GM04504 (cell line): ENCODE measurements at places on chromosomes 7 and 10.

- DNase-seq = no peak
Measured at GRCh38 chr7:141276031-141276430, 202.2 kb downstream of the TMEM178B start.

DNA sequence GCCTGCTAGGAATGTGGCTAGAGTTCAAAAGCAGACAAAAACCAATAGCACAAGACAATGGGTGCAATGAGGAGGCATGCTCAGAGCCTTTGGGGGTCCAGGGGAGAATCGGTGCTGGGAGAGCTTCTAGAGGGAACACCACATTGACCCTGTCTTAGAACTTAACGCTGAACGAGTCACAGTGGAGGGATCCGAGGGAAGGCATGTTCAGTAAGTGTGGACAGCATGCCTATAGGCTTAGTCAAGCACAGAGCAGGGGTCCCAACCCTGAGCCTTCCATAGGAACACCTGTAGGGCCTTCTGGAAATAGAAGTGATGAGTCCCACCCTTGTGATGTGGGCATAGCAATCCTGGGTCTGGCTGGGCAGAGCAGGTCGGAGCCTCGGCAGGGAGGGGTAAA, 148.7 kb downstream of the PKD1L1 start:
- no peak for DNase-seq

GRCh38 chr7:23373151-23374004, 74.2 kb downstream of the MALSU1 start:
- DNase-seq = no peak

DNA sequence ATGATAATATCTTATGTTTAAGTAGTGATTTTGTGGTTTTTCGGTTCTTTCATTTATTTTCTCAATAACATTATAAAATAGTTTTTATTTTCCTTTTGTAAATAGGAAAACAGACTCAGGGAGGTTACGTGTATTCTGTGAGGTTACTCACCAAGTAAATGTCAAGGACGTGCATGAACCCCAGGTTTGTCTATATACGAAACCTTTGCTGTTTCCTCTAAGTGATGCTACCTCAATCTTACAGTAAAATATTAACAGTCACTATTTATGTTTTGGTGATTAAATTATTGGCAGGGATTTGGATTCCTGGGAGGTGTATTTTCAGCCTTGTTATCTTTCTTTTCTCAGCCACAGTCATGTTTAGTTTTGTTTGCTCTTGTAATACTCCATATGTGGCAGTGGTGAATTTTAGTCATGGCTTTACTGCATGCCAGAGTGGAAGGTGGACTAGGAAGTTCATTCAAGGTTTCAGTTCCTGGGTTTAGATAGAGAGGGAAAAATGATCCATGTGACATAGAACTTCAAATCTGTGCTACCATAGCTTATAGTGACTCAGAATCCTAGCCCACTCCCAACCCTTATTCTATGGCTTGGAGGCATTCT, 139.9 kb downstream of the ARL4A start:
- DNase-seq = no peak

GRCh38 chr7:79979437-79979836, 155.2 kb upstream of the GNAI1 start:
- DNase-seq = no peak

DNA sequence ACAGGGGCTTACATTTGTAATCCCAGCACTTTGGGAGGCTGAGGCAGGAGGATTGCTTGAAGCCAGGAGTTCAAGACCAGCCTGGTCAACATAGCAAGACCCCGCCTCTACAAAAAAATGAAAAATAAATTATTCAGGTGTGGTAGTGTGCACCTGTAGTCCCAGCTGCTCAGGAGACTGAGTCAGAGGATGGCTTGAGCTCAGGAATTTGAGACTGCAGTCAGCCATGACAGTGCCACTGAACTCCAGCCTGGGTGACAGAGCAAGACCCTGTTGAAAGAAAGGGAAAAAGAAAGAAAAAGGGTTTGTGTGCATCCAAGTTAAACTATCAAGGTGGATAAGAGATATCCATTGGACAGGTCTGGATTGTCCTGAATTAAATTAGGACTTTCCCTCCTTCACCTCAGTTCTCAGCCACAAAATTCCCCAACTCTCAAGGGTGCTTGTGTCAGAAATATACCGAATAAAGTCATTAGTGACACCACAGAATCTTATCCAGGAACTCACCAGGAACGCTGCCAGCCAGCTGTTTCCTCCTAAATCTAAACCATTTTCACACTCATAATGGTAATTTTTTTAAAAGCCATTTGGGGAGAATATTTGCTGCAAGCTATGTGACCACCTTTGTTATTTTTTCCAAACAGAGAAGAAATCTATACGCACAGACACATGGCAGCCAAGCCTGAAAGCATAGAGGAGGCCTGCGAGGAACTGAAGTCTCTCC, 12.0 kb downstream of the AFAP1L2 start:
- DNase-seq = no peak

- DNase-seq = no peak
Measured at GRCh38 chr7:2711895-2712675, 24.1 kb downstream of the AMZ1 start.

DNA sequence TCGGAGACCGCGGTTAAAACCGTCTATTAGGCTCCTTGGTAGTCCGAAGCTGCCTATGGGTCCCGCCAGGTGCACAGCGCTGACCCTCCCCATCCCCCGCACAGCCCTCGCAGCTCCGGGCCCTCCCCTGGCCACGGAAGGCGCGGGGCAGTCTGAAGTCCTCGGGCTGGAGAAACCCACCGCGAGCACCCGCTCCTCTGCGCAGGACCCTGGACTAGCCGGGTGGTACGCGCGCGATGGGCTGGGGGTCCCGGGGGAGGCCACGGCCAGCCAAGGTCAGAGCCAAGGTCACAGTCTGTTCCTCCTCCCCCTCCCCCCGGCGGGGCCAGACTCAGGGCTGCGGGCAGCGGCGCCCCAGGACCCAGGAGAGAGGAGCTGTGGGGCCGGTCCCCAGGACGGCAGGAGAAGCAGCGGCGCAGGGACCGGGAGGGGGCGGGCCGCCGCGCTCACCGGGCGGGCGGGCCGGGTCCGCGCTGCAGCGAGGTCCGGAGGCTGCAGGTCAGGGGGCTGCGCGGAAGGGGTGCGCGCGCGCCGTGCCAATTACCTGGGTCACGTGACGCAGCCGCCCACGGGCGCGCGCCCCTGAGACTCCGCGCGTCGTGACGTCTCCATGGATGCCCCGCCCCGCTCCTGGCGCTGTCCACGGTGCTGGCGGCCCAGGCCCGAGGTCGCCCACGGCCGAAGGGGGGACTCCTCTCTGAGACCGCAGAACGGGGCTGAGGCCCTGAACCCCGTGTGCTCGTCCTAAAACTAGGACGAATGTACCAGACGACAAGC, at the start of gene OGDHL:
OGDHL (minus strand) TSS at position 535 of the 777 bp plus-strand sequence. CDS start 3,731 bp downstream, outside the sequence.
- DNase-seq = peak; percentile 5

- no peak for DNase-seq
Measured at GRCh38 chr10:30995081-30995770, 36.4 kb downstream of the ZNF438 start.

GRCh38 chr7:34734771-34735170, 76.8 kb downstream of the NPSR1 start:
- DNase-seq = no peak

GRCh38 chr7:117157241-117158209, 165.3 kb downstream of the WNT2 start:
- peak; percentile 92 for DNase-seq

GRCh38 chr10:87861566-87861952, 1.8 kb downstream of the KLLN start:
- DNase-seq = peak; percentile 72

DNA sequence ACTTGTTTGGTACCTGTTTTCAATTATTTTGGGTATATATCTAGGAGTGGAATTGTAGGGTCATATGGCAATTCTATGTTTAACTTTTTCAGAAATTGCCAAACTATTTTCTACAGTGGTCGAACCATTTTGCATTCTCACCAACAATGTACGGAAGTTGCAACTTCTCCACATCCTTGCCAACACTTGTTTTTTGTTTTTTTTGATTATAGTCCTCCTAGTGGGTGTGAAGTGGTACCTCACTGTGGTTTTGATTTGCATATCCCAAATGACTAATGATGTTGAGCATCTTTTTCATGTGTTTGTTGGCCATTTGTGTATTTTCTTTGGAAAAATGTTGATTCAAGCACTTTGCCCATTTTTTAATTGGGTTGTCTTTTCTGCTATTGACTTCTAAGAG, 122.1 kb downstream of the RPS24 start:
- no peak for DNase-seq

GRCh38 chr10:32163762-32164148, 107.5 kb upstream of the KIF5B start:
- DNase-seq = no peak

DNA sequence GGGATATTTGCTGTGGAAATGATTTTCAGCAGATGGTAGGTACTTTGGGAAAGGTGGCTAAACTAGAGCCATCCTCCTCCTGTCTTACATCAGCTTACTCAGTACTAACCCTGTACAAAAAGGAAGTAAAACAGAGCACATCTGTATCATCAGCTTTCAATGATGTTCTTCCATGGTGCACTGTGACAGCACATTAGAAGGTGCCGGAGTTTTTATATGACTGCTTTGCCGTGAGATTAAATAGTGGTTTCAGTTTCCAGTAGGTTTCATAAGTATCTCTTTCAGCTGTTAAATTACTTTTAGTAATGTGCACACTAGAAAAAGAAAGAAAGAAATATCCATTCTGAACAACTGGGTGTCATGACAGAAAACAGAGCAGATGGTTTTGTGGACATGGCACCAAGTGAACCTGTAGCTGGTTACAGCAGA, 86.5 kb downstream of the ARID5B start:
- no peak for DNase-seq

GRCh38 chr10:101672536-101672935, 22.4 kb downstream of the FBXW4 start:
- DNase-seq = no peak

DNA sequence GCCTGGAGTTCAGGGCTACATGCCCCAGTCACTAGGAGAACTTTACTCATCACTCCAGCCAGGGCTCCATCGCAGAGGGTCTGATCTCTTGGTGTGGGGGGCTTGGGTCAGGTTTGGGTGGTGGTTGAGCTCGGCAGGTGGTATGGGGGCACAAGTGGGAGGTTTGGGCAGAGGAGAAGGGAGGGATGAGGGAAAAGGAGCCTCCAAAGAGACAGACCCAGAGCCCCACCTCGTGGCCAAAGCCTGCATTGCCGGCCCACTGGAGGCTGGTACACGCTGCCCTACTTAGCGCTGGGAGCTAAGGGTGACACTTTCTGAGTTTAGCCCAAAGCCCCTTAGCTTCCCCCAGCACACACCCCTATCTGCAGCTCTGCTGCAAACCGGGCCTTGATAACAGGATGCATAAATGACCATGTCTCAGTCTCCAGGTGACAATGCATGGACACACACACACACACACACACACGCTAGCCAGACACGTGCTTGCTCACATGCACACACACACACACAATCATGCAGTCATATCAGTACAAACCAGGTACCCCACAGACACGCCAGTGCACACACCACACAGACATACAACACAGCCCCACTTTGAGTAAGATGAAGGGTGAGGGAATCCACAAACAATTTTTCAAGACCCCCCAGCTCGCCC, 14.7 kb downstream of the LZTS2 start:
- DNase-seq = peak; percentile 35

GRCh38 chr10:123240250-123240649, 86.0 kb downstream of the BUB3 start:
- no peak for DNase-seq

DNA sequence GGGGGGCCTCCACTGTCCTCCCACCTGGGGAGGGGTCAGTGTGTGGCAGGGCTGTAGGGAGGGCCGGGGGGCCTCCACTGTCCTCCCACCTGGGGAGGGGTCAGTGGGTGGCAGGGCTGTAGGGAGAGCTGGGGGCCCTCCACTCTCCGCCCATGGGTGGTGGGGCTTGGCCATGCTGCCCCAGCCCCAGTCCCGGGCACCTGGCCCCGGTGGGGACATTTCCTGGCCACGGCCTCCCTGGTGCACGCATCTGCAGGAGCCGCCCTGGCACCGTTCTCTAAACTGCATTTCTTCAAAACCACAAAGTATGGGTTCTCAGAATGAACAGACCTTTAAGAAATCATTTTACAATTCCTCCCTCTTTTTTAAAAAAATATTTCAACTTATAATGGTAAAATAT, 89.3 kb upstream of the PDGFA start:
- no peak for DNase-seq

DNA sequence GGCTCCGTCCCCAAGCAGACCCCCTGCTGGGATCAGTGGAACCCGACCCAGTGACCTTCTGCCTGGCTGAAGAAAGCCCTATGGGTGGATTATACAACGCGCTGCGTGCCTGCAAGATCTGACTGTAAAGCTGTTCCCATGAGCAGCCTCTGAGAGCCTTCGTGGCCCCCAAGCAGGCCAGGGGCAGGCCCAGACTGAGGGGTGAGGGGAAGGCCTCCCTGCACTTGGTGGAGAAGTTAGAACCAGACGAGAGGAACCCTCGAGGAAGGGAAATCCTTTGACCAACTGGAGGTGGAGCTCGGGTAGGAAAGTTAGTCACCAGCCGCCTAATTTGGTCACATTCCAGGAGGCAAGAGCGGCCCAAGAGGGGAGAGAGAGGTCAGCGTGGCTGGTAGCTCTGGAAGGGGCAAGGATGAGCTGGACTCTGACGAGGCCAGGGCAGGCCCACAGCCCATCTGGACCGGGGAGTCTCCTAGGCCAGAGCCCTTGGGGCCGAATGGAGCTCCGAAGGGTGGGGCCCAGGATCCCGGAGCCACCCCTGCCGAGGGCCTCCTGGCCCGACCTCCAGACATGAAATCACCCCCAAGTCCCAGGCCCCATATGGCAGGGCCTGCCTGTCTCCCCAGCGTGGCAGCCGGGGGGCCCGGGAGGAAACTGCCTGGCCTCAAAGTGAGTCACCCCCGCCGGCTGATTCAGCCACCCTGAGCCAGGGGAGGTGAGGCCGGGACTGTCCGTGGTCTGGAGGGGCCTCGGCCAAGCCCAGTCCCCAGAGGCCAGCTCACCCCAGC, 23.3 kb upstream of the PDGFA start:
- DNase-seq = peak; percentile 94

GRCh38 chr10:75168275-75168674, 42.3 kb upstream of the VDAC2 start:
- no peak for DNase-seq

- DNase-seq = peak; percentile 47
Measured at GRCh38 chr7:106313456-106313901, 28.7 kb upstream of the NAMPT start.

DNA sequence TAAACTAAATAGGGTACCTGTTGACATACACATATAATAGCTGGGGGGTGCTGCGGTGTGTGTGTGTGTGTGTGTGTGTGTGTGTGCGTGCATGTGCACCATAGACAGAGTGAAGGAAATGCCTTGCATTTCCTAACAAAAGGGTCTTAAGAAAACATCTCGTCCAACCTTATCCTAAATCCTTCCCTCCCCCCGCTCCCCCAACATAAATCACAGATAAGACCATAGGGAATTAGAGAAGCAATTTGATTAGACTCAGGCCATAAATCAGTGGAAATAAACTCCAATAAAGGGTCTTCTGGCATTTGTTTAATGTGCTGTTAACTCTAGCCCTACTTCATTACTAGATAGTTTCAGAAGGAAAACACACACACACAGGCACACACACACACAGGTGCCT, 148.5 kb downstream of the PPP1R17 start:
- no peak for DNase-seq
